ENCODE measurements at places on chromosomes 5 and 9. TPM values are rescaled to one million over a fixed set of nuclear protein-coding genes. Genes with fewer than 3 reads are reported as not detected.

CORO2A gene
- 0.51 TPM for total RNA-seq

CCL27 gene
- not detected for total RNA-seq

SEMA6A gene
- total RNA-seq, result 51.1 TPM

CSF1R gene
- total RNA-seq, result not detected

SVEP1 gene
- total RNA-seq, result under 0.01 TPM

LRRC14B gene
- not detected for total RNA-seq

BHMT gene
- total RNA-seq, result not detected

ACOT12 gene
- not detected for total RNA-seq

NSG2 gene
- not detected for total RNA-seq

ADAMTSL1 gene
- 4.7 TPM for total RNA-seq

SPATA31D4 gene
- total RNA-seq, result not detected

ABCA1 gene
- total RNA-seq, result 9.2 TPM

AGXT2 gene
- not detected for total RNA-seq

NME5 gene
- 1.9 TPM for total RNA-seq

BRINP1 gene
- 0.26 TPM for total RNA-seq

LOX gene
- 52.9 TPM for total RNA-seq

NPM1 gene
- 643 TPM for total RNA-seq

IL3 gene
- not detected for total RNA-seq

HAUS6 gene
- total RNA-seq, result 11.6 TPM

AJM1 gene
- 0.51 TPM for total RNA-seq

Data from dermis microvascular lymphatic vessel endothelial cell (primary cell).